ENCODE measurements at places on chromosomes 6 and 20.

GRCh38 chr6:143980921-143981320, 27.1 kb downstream of the PLAGL1 start:
- H3K36me3 ChIP-seq = no peaks in the 10 kb centered on the region
- H3K4me3 ChIP-seq = no peak overlapping the region
- H3K4me1 ChIP-seq = no peaks in the 10 kb centered on the region
- H3K27me3 ChIP-seq = no peaks in the 10 kb centered on the region
- no peak overlapping the region for H3K27ac ChIP-seq
- no peak for DNase-seq

- peaks cover 42% of the 10 kb centered on the region for H3K4me1 ChIP-seq
- no peak overlapping the region for H3K27ac ChIP-seq
- DNase-seq = no peak
- no peak overlapping the region for H3K4me3 ChIP-seq
- H3K36me3 ChIP-seq = no peaks in the 10 kb centered on the region
- H3K27me3 ChIP-seq = peaks cover 2% of the 10 kb centered on the region
Observed at GRCh38 chr20:49675368-49676151, 38.1 kb downstream of the B4GALT5 start.

- H3K36me3 ChIP-seq = no peaks in the 10 kb centered on the region
- H3K27ac ChIP-seq = no peak overlapping the region
- peaks cover 4% of the 10 kb centered on the region for H3K4me1 ChIP-seq
- no peaks in the 10 kb centered on the region for H3K27me3 ChIP-seq
Observed at GRCh38 chr6:122033564-122034181, 365.8 kb upstream of the HSF2 start.

DNA sequence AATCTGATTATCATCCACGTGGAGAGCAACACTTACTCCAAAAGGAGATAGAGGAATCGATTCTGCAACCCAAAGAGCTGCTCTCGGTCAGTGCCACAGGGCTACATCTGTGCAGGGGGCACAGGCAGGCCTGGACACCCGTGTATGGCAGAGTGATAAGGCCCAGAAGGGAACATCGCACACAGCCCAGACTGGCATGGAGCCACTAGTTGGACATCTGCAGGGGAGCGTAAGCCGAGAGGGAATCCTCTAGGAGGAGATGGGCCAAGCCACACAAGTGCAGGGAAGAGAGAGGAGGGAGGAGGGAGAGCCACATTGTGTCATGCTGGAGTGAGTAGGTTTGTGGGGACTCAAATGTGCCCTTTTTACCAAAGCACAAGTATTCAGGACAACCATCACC, 50.4 kb upstream of the ENTPD6 start:
- no peaks in the 10 kb centered on the region for H3K36me3 ChIP-seq
- no peak overlapping the region for H3K4me3 ChIP-seq
- H3K4me1 ChIP-seq = peaks cover 5% of the 10 kb centered on the region
- H3K27ac ChIP-seq = no peak overlapping the region
- DNase-seq = no peak
- peaks cover 7% of the 10 kb centered on the region for H3K27me3 ChIP-seq

DNA sequence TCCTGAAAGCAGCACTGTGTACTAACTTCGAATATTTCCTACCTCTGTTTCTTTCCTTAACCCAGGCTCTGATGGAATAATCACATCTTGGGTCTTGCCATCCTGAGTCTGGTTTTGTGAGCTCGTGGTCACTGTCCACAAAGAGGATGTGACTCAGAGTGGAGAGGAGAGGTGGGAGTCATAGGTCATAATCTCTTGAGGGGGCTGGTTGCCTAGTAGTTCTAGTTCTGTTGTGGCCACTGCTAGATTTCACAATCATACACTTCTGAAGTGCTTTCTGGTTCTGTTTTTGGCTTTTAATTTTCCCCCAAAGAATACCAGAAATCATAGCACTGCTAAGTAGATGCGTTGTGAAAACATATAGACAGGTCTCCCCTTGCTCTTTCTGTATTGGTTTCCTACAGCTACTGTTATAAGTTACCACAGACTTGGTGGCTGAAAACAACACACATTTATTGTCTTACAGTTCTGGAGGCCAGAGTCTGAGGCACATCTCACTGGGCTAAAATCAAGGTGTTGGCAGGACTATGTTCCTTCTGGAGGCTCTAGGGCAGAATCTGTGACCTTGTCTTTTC, 102.8 kb downstream of the NRSN1 start:
- DNase-seq = no peak
- no peaks in the 10 kb centered on the region for H3K36me3 ChIP-seq
- no peaks in the 10 kb centered on the region for H3K27me3 ChIP-seq
- H3K27ac ChIP-seq = no peak overlapping the region
- H3K4me3 ChIP-seq = no peak overlapping the region

DNA sequence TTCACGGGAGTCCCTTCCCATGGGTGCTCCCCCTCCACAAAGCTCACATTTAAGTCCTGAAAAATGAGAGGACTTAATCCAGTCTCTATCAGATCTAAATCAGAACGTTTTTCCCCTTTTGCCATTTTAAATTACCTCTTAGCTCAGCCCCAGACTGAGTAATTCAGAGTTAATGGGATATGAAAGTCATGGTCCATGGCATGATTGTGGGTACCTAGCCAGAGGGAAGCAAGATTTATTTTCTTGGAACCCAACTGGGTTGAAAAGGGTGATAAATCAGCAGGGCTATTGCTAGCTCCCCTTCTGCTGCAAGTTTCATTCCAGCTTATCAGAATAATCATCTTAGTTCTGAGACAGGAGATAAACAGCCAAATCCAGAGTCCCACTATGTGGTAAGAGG, 320.2 kb upstream of the CHD6 start:
- no peak overlapping the region for H3K27ac ChIP-seq
- no peaks in the 10 kb centered on the region for H3K36me3 ChIP-seq
- H3K27me3 ChIP-seq = peaks cover 4% of the 10 kb centered on the region
- no peak overlapping the region for H3K4me3 ChIP-seq
- peaks cover 5% of the 10 kb centered on the region for H3K4me1 ChIP-seq
- DNase-seq = no peak

DNA sequence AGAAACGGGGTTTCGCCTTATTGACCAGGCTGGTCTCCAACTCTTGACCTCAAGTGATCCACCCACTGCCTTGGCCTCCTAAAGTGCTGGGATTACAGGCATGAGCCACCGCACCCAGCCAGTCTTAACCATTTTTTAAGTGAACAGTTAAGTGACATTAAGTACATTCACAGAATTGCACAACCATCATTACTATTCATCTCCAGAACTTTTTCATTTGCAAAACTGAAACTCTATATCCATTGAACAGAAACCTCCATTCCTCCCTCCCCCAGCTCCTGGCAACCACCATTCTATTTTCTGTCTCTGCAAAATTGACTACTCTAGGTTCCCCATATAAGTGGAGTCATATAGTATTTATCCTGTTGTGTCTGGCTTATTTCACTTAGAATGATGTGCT, 59.7 kb downstream of the PLCB4 start:
- no peaks in the 10 kb centered on the region for H3K4me1 ChIP-seq
- H3K27me3 ChIP-seq = no peaks in the 10 kb centered on the region
- no peak overlapping the region for H3K27ac ChIP-seq
- no peak overlapping the region for H3K4me3 ChIP-seq
- DNase-seq = no peak

- H3K27me3 ChIP-seq = no peaks in the 10 kb centered on the region
- DNase-seq = no peak
- H3K4me3 ChIP-seq = no peak overlapping the region
- H3K4me1 ChIP-seq = no peaks in the 10 kb centered on the region
- H3K36me3 ChIP-seq = peaks cover 6% of the 10 kb centered on the region
Observed at GRCh38 chr6:45789238-45789637, 226.4 kb downstream of the CLIC5 start.

- peaks cover 8% of the 10 kb centered on the region for H3K4me1 ChIP-seq
- H3K27me3 ChIP-seq = no peaks in the 10 kb centered on the region
- H3K36me3 ChIP-seq = no peaks in the 10 kb centered on the region
- DNase-seq = no peak
- no peak overlapping the region for H3K4me3 ChIP-seq
Observed at GRCh38 chr20:50554694-50555579, 44.8 kb downstream of the PTPN1 start.

GRCh38 chr6:168070804-168071203, 8.2 kb downstream of the FRMD1 start:
- peaks cover 2% of the 10 kb centered on the region for H3K4me1 ChIP-seq
- no peak for DNase-seq
- peaks cover 5% of the 10 kb centered on the region for H3K36me3 ChIP-seq

- peak overlapping the region; percentile 96 for H3K27ac ChIP-seq
- peaks cover 2% of the 10 kb centered on the region for H3K27me3 ChIP-seq
- DNase-seq = peak; percentile 38
Observed at GRCh38 chr6:21199262-21199661, 394.3 kb upstream of the SOX4 start.

GRCh38 chr6:156562019-156562418, 215.2 kb upstream of the ARID1B start:
- H3K36me3 ChIP-seq = no peaks in the 10 kb centered on the region
- H3K4me3 ChIP-seq = no peak overlapping the region
- no peak overlapping the region for H3K27ac ChIP-seq

DNA sequence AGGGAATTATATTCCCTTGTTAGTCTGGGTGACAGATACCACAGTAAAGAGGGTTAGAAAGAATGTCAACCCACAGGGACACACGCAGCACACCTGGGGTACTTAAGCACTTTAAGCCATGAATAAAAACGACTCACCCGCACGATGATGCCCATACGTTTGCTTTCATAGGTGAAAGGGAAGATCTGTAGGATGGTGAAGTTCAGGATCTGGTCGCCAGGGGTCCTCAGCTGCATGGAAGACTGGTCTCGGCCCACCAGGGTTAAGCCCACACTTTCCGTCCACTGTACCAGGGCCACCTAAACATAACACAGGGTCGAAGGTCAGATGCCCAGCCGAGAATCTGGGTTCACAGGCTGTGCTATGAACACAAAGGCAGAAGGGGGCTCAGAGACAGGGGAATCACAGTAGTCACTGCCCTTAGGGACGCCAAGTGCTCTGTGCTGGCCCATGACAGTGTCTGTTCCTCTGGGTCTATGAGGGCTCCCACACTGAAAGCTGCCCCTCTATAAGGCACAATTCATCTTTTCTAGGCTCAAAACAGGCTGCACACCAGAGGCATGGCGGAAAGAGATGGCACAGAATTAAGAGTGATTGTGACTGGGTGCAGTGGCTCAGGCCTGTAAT, 96.8 kb upstream of the NFATC2 start:
- no peak overlapping the region for H3K27ac ChIP-seq
- no peaks in the 10 kb centered on the region for H3K27me3 ChIP-seq
- DNase-seq = peak; percentile 89
- H3K36me3 ChIP-seq = no peaks in the 10 kb centered on the region
- peaks cover 5% of the 10 kb centered on the region for H3K4me1 ChIP-seq

DNA sequence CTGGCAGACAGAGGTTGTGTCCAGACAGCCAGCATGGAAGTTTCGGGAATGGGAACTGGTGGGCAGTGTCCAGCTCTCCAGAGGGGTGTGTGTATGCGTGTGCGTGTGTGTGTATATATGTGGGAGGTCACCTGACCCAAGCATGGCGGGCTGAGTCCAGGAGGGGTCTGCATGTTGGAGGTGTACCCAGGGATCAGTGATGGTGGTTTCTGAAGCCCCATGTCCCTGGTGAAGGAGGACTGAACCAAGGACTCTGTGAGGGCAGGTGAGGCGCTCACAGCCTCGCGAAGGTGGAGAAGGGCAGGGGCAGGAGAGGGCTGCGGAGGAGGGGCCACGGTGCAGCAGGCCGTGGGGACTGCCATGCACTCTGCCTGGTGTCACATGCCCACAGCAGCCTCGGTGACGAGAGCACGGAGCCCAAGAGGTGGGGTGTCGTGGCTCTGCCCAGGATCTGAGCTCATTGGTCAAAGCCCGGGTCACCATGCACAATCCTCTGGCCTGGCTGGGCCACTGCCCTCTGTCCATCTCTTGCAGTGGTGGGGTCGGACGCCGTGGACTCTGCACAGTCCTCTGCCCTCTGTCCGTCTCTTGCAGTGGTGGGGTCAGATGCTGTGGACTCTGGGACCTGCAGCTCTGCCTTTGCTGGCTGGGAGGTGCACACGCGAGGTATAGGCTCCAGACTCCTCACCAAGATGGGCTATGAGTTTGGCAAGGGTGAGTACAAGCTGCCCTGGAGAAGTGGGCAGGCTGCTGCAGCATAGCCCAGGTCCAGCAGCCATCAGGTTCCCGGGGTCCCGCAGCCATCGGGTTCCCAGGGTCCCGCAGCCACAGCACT, 2.1 kb upstream of the LIME1 start:
- H3K36me3 ChIP-seq = peaks cover 3% of the 10 kb centered on the region
- H3K4me1 ChIP-seq = peaks cover 5% of the 10 kb centered on the region
- no peak overlapping the region for H3K4me3 ChIP-seq
- H3K27ac ChIP-seq = no peak overlapping the region
- DNase-seq = no peak

GRCh38 chr20:58020656-58021454, 207.6 kb downstream of the ANKRD60 start:
- no peak overlapping the region for H3K27ac ChIP-seq
- no peak overlapping the region for H3K4me3 ChIP-seq

DNA sequence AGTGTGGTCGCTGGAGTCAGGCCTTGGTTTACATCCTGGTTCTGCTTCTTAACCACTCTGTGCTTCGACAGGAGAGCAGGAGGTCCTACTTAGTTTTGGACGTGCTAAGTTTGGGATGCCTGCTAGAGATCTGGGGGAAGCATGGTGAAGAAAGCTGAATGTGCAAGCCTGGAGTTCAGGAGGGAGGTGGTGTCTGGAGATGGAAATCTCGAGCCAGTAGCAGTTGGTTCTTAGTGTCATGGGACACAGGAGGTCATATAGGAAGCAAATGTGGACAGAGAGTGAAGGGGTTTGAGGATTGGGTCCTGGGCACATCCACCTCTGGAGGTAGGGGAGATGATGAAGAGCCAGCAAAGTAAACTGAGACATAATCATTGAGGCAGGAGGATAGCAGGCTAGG, 131.4 kb downstream of the SYCP2 start:
- DNase-seq = no peak
- H3K4me3 ChIP-seq = no peak overlapping the region
- H3K27ac ChIP-seq = no peak overlapping the region
- H3K27me3 ChIP-seq = peaks cover 2% of the 10 kb centered on the region

DNA sequence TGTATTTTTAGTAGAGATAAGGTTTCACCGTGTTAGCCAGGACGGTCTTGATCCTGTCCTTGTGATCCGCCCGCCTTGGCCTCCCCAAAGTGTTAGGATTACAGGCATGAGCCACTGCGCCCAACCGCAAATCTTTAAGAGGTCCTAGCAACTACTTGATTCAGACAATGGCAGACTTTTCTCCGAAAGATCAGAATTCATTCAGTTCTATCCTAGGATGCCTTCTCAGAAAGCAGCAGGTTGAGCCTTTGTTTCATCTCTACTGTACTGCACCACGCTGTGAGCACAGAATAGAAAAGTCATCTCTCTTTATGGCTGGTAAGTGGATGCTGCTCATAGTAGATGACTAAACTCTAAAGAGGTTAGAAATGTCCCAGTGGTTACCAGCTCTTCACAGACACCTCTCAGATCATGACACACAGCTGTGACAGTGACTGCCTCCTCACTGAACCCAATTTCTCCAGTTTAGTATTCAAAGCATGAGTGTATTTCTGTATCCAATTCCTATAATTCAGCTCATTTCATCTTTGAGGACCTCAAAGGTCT, 6.0 kb upstream of the HSF2 start:
- H3K36me3 ChIP-seq = no peaks in the 10 kb centered on the region
- no peaks in the 10 kb centered on the region for H3K4me1 ChIP-seq
- H3K27ac ChIP-seq = peak overlapping the region; percentile 9
- H3K27me3 ChIP-seq = peaks cover 2% of the 10 kb centered on the region

- no peak overlapping the region for H3K4me3 ChIP-seq
- no peaks in the 10 kb centered on the region for H3K4me1 ChIP-seq
- no peak overlapping the region for H3K27ac ChIP-seq
- no peaks in the 10 kb centered on the region for H3K27me3 ChIP-seq
- no peak for DNase-seq
Observed at GRCh38 chr6:53614676-53615075, 50.9 kb downstream of the KLHL31 start.
